Cortex of kidney (tissue), 1 donor: ENCODE measurements at places on chromosomes 3 and 15.

DNA sequence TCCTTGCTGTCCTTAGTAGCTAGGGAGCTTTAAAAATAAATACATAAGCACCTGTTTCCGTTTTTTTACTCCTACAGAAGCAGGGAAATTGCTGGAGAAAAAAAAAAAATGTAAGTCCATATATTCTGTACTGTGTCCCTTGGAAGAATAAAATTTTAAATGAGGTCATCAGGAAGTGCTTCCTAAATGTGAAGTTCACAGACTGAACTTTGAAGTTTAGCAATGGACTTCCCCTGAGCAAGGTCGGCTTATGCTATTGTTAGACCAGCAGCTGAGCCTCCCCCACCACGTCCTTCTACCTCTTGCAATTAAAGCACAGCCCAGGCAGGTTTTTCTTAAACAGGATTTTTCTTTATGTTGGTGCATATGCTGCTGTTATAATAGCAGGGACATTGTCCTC lies 26.3 kb downstream of the LIPC start:
- DNase-seq: no peak

DNA sequence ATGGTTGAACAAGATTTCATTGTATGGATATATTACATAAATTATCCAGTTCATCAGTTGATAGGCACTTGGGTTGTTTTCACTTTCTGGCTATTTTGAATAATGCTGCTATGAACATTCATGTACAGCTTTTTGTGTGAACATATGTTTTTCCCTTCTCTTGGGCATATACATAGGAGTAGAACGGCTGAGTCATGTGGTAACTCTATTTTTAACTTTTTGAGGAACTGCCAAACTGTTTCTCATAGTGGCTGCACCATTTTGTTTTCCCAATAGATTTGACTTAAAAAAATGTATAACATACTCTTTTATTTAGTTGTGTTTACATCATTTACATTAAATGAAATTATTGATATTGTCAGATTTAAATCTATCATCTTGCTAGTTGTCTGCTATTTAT lies 28.8 kb upstream of the RFX7 start:
- DNase-seq: no peak

GRCh38 chr15:93221759-93222158 lies 132.7 kb upstream of the RGMA start:
- no peak for DNase-seq

- no peak for DNase-seq
Measured at GRCh38 chr3:179651687-179652446, 973 bp upstream of the USP13 start.

GRCh38 chr15:93968773-93969172 lies 262.6 kb upstream of the MCTP2 start:
- DNase-seq: no peak

DNA sequence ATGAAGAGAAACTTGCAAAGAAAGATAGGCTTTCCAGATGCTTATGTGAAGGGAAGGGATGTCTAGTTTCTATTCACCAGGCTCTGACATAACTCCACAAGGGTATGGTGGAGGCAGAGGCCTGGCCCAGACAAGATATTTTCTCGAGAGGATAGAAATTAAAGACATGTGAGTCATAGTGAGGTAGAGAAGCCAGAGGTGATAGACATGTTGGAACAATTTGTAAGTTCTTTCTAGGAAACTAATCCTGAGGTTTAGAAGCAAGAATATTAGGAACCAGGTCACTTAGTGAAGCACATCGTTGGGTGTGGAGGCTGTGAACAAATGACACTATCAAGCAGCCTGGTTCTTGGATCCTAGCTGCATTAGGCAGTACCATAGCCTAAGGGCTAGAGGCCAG lies 176.9 kb downstream of the BBX start:
- DNase-seq: no peak

- DNase-seq: no peak
Measured at GRCh38 chr3:135576751-135577150, 388.8 kb upstream of the PPP2R3A start.

GRCh38 chr3:95334461-95334860 lies 1271.6 kb downstream of the NSUN3 start:
- DNase-seq: no peak

DNA sequence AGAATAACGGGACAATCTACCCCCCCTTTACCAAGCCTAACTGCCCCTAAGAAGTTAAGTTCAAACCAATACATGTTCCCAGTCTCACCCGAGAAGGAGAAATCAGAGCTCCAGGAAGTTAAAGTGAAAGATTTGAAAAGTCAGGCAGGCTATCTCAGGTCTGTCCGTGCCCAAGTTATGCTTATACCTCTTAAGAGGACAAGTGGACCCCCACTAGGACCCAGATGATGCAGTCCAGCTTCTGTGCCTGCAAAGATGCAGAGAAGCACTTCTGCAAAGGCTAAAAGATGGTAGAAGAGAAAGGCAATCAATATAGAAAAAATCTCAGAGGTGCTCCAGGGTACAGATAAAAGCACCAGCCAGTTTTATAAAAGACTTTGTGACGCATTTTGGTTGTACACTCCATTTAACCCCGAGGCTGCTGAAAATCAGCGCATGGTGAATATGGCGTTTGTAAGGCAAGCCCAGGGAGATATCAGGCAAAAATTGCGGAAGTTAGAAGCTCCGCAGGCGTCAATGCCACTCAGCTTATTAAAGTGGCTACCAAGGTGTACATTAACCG lies 9.8 kb upstream of the SLC9C1 start:
- no peak for DNase-seq

GRCh38 chr15:67186226-67186649 lies 68.2 kb downstream of the AAGAB start:
- DNase-seq: no peak

- DNase-seq: no peak
Measured at GRCh38 chr3:17901893-17902292, 159.5 kb upstream of the TBC1D5 start.

DNA sequence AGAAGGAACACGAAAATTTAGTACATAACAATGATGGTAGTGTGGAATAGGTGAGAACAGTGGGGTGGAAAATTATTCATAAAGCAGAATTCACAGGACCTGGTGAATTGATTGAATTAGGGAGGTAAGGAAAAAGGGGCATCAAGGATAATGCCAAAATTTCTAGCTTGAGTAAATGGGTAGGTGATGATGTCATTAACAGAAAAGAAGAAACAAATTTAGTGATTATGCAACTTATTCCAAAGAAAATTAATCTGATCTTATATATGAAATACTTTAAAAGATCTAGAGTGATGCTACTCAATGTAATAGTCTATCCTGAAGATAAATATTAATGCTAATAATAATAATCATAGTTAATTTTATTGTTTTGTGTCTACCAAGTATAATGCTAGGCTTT lies 544.6 kb upstream of the LMCD1 start:
- no peak for DNase-seq

DNA sequence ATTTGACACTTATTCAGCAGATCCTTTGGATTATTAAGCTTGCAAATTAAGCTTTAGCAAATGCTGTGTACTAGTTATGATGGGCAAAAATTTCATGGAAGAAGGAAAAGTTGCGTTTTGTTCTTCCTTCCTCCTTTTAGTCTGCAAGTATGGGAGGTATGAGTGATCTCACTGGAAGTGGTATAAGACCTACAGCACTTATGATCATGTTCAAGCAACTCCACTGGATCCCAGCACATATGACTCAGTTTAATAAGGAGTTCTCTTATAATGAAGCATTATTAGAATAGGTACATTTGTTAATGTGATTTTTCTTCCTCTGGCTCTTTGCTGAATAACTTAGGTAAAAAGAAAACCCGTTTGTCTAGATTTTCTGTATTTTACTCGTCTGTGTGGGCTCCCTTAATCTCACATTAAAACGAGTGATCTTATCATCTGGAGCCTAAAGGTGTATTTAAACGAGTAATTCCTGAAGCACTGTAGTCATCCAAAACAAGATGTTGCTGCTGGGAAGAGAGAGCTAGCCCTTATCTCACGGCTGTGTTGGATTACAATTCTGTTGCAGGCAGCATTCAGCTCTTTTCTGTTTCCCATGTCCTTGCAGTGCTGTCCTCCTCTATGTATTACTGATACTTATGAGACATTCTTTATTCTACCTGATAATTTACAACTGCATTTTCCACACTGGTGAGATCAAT lies 264.9 kb downstream of the GBE1 start:
- no peak for DNase-seq

- no peak for DNase-seq
Measured at GRCh38 chr15:47477341-47477740, 240.0 kb upstream of the SEMA6D start.

GRCh38 chr15:52559022-52559421 lies 9.8 kb downstream of the ARPP19 start:
- no peak for DNase-seq

DNA sequence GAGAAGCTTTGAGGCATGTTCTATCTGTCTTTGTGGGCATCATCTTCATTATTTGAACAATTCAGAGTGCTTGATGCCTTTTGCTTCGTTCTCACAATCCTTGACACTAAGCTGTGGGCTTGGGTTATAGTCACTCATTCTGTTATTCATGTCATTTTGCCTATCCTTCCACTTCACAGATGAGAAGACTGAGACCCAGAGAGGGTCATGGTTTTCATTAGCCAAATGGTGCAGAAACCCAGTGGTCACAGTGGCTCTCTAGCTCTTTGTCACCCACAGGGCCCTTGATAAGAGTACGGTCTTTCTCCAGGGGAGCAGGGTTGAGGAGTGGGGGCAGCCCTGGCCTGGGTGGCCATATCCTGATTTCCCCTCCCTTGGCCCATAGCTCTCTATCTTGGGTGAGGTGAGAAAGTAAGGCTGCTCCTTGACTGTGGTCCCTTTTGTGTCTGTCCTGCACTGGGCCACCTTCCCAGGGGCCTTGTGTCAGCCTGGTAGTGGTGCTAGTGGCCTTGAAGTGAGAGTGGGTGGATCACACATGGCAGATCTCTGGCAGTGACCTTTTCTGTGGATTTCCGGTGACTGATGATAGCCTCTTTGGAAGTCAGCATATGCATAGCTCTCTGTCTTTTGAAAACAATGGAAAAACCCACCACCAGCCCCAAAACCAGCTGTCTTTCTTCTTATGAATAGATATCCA lies 130.1 kb downstream of the IGF1R start:
- no peak for DNase-seq

DNA sequence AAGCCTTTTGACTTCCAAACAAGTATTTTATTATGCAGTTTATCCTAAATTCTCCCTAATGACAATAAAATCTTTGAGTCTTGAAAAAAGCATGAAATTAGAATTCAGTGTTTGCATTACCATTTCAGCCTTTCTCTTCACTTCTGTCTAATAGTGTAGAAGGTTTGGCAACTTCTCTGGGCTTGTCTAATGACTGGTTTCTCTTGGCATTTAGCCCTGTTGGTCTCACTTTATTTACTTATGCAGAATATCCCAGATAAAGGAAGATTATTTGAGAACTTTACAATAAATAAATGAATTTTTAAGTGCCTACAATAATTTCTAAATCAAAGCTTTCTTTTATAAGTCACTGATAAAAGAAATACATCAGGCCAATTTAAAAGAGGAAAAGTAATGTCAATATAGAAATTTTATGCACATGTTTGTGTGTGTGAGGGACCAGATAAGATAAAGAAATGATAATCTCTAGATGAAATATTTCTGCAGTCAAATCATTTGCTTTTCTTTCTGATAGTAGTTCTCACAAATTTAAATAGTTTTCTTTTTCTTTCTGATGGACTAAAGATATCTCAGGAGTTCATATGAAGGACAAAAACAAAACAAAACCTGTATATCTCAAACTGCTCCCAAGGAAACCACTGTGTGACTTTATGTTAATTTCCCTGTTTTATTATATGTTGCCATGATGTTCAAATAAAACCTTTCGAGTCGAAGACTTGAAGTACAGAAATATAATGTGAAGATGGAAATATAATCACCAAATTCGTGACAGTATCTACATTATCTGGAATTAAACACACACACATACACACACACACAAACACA lies 533.1 kb upstream of the CBLB start:
- DNase-seq: no peak

DNA sequence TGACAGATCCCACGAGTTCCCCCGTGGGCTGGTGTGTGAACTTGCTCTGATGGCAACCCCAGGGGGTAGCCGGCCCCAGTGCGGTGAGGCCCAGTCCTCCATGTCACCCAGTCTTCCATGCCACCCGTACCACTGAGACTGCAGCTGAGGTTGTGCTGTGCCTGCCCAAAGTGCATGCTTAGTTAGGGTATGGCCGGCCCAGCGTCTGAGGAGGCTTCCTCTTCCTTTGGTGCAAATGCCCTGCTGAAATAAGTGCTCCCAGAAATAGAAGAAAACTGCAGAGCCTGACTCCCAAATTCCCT lies 31.5 kb downstream of the MGLL start:
- DNase-seq: no peak

DNA sequence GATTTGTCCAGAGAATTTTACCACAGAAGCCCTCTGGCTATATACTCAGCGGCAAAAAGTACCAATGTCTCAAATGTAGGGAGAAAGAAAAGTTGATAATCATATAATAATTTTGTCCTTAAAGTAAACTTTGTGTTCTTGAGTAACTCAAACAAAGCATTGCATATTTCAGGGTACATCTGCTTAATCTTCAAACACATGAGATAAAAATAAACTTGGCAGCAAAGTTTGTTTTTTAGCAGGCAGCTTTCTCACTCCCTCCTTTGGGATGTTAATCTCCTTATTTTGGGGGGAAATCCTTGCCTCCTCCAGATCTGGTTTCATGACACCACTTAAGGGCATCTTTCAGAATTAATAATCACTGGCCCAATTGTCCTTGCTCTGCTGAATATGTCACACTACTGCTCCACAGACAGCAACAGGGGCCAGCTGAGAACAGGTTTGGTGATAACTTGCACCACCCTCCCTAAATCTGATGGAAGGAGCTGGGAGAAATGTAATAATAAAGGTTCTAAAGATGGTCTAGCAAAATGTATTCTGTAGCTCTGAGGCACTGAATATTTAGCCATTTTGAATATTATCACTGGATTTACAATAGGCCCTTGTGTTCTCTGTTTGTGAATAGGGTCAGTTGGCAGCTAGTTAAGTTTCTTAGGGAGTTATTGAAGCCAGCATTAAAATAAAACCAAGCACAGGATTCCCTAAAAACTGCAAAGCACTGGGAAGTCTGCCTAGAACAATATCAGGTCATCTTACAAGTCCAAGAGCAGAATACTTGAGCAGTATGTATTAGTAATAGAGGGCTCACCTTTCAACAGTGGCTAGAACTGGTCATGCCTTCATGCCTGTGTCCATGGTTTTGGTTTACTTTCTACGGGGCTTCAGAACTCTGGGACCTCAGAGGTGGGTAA lies 79.2 kb downstream of the EFL1 start:
- no peak for DNase-seq

DNA sequence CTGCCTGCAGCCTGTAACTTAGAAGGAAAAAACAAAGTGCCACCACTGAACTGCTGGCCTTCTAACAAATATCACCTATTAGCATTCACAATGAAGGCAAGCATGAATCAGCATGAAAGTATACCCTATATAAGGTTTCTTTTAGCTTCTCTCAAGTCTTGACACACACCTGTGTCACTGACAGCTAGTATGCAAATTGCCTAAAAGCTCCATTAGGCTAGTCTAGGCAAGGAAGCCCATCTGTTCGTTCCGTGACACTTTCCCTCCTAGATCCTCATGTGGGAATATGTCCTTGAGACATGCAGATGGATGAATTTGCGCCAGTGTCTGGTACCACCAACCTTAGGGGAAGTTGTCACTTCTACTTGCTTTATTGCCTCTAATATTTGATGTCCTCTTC lies 129.3 kb downstream of the RBMS3 start:
- DNase-seq: no peak
